T-helper 2 cell (primary cell): ENCODE measurements at places on chromosomes 6 and 20.

- DNase-seq = no peak
Observed at GRCh38 chr6:37285861-37286311, 27.9 kb upstream of the TMEM217 start.

DNA sequence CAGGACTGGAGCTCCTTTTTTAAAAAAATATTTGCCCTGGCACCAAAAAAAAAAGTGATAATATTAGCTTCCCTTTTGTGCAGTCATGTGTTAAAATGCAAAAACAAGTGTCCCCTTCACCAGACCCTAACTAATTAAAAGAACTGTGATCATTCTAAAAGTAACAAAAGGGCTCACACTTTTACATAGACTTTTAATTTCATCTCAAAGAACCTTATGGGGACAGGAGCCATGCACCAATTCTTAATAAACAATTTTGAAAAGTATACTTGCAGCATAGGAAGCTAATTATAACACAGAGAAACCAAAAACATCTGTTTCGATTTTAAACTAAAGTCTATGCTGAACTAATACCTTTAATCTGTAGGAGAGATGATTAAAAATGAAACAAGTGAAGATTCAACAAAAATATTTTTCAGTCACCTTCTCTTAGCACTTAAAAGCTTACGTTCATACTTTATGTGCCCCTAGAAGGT is 17.3 kb downstream of the STX7 start:
- no peak for DNase-seq

- DNase-seq = no peak
Observed at GRCh38 chr6:168188369-168189199, 109.6 kb upstream of the FRMD1 start.

DNA sequence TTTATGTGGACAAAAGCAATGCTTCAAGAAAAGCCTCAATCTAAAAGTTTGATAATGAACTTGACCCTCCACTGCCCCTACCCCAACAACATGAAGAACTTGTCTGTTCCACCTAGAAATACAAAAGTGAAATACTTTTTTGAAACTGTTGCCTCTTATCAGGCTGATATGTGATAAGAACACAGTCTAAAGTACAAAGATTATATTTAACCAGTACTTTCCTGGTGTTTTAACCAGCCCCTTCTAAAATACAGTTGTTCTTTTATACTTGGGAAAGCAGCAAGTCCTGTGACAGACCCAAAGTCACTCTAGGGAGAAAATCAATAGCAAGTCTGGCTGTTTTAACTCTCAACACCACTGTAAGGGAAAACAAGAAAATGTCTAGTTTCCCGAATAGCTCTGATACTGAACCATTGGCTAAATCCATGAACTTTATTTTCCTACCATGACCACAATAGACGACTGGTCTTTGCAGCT is 6.6 kb downstream of the OARD1 start:
- DNase-seq = no peak

GRCh38 chr6:52575502-52575892 is 1.4 kb downstream of the TRAM2 start:
- no peak for DNase-seq

DNA sequence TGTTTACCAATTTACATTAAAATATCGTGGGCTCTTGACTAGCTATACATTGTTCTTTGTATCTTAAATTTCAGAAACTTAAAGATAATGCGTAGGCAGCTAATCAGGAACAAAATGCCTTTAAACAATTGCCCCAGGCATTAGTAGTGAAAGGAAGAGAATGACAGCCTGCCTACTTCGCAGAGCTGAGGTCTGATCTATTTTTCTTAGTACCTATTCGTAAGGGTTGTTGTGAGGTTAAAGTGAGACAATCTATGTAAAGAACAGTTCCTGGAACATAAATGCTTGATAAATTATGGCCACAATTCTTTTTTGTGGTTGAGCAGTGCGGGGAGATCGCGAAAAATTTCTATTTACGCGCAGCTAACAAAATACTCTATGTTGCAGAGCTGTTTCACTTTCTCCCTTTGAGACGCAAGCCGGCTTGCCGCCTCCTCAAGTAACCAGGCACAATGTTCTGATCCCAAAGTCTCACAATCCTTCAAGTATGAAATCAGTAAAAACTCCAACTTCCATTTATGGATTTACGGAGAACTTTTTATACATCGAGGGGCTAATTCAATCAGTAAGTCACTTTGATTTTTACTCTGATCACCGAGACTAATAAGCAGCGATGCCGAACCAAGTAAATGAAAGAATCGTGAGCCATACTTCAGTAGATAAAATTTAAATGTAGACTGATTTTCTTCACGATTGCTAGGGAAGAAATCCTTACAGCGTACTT is 878 bp upstream of the PNRC1 start:
- DNase-seq = no peak

GRCh38 chr6:63997221-63997620 is 361.6 kb downstream of the PHF3 start:
- DNase-seq = no peak

DNA sequence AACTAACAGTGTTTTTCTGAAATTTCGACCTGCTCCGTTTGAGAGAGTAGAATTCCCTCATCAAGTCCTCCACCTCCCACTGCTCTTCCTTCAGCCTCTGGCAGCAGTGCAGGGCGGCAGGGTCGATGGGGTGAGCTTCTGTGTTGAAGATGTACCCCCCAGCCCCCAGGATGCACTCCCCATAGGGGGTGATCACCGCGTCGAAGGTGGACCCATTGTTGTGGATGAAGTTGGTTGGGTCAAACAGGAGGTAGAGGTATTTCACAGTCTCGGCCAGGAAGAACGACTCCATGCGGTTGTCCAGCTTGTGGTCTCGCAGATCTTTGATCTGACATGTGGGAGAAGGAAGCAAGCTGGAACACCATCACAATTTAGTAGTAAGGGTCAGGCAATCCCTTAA is 23.0 kb upstream of the TRPC4AP start:
- no peak for DNase-seq

DNA sequence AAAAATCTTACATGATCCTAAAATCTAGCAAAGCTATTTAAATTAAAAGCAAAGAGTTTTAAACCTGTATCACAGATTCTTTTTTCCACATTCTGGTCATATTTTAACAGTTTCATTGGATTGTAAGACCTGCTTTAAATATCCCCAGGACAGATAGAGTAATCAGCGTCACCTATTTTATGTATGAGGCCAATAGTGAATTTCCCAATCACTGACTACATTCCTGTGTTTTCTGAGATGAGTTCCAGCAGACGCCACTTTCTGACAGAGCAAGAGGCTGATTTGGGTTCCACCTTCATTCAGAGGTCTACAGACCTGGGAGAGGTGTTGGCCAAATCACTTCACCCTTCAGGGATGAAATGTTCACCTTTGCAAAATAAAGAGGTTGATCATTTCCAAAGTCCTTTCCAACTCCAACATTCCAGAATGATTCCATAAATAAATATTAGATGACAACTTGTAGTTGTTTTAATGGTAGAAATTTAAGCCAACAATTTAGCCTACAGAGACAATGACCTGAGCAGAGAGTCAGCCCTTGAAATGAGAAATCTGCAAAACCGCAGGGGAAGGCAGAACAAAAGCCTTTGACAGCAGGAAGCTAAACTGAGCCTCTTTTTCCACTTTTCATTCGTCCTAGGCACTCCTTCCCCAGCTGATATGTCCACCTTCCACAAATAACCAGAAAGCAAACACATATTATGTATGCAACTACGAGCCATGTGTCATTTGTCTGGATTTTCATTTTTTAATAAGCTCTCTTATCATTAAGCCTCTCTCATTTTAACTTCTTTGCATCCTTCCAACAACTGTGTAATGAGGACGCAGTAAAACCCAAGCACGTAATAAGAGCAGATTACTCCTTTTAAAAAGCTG is 105.2 kb downstream of the TFAP2A start:
- DNase-seq = no peak

- no peak for DNase-seq
Observed at GRCh38 chr6:111824608-111825337, 48.5 kb downstream of the FYN start.

DNA sequence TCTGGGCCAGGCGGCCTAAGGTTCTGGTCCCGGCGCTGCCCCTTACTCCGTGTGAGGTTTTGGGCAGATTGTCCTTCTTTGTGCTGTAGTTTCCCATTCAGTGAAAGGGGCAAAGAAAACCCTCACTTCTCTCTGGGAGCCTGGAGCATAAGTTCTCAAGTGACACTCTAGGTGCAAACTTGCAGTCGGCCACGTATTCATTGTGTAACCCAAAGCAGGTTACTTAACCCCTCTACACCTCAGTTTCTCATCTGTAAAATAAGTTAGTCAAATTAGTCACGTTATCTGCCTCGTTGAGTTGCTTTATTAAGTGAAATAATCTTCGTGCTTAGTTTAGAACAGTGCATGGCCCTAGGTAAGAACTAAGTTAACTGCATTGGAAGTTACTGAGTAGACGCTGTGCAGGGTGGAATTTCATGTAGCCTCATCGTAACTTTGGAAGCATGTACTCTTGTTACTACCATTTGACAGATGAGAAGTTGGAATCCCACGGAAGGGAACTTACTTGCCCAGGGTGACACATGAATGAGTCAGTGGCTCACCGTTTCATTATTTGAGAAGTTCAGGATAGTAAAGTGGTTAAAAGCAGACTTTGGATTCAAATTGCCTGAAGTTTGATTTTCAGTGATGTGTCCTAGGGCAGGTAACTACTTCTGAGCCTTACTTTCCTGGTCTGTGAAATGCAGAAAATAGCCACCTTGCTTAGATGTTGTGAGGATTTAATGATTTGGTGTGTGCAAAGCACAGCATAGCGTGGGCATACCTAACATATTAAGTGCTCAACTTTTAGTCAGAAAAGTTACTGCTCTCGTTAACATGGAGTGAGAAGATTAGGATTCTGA is 556 bp upstream of the MROH8 start:
- no peak for DNase-seq

GRCh38 chr20:18412221-18412901 is 54.5 kb downstream of the DZANK1 start:
- DNase-seq = no peak

GRCh38 chr20:16940701-16941100 is 192.5 kb downstream of the OTOR start:
- no peak for DNase-seq

DNA sequence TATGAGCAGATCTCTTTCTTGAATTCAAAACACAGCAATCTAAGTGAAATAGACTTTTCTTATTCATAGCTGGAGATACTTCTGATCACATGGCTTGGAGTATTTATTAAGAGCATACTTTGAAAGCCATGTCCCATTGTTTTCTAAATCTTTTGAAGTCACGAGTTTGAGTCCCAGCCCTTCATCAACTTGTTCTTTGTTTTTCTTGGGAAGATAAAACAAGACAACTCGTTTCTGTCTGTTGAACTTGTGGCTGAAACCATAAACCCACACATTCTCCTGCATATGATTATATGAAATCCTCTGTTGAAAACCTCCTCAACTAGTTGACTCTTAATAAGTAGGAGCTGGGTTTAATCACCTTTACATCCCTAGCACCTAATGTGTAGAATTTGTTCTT is 3.3 kb downstream of the RNF144B start:
- no peak for DNase-seq

DNA sequence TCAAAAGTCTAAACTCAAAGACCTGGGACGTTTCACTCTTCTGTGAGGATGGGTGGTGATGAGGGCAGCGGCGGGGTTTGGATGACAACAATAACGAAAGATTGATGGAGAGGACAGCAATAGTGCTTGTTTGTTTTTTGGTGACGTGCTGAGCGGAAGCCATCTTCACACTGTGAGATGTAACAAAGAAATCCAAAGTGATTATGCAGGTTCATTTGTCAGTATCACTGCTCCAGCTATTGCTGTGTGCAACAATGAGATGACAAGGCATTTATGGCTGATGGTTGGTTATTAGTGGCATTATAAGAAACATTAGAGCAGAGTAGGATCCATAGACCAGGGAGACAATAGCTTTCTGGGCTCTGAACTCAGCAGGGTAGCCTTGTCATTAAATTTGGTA is 306.7 kb downstream of the RNF144B start:
- DNase-seq = no peak

DNA sequence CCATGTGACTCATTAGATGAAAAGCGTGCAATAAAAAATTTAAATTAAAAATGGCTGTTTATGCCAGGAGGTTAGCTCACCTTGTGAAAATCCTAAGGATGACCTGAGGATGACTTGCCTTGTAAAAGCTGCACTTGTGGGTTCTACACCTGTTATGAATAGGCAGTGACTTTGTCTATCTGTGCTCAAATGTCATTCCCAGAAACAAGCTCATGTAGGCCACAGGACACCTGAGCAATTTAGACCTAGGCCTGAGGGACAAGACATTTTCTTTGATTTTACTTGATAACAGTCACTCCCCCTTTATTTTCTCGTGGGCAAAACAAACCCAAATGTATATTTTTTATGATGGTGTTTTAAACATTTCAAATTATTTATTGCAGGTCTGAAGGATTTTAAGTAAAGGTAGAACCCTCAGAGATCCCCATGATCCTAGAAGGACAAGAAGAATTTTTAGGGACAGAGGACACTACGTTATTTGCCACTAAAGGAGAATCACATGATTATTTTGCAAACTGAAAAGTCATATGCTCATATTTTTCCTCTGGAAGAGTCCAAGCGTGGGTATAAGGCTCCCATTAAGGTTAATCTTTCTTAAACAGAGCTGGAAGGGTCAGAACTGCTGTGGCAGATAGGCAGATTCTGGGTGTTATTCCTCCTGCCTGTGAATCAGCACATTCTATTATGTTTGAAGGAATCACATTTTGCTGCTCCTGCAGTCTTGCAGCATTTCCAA is 277.5 kb upstream of the MAN1A1 start:
- no peak for DNase-seq

GRCh38 chr6:157713451-157714152 is 109.4 kb upstream of the SNX9 start:
- no peak for DNase-seq

DNA sequence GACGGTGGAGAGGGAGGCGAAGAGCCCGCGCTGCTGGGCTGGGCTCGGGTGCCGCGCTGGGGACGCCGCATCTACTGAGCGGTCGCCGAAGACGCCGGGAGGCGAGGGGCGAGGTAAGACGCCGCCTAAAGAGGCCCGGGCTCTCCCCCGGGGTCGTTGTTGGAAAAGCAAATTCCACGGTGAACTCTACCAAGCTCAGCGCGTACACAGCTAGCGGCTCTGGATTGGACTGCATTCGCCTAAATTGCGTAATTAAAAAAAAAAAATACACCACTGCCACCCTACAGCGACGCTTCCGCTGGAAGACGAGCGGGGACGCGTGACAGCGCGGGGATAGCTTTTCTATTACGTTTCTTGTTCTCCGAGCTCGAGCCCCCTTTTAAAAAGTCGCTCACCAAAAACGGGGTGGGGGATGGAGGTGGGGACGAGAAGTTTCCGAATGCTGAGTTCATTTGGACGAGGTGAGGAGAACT is 92.0 kb upstream of the PRDM1 start:
- DNase-seq = peak; percentile 60

- no peak for DNase-seq
Observed at GRCh38 chr20:12966468-12967085, 42.2 kb upstream of the SPTLC3 start.
